Temporal lobe (tissue), 4 donors: ENCODE measurements at places on chromosomes 11 and 22. TPM values are rescaled to one million over a fixed set of nuclear protein-coding genes. Genes with fewer than 3 reads are reported as not detected.

TYR gene
- total RNA-seq, result not detected

ELFN2 gene
- total RNA-seq, result 21.6 TPM

LRRC75B gene
- total RNA-seq, result 8.1 TPM

MMP7 gene
- 0.25 TPM for total RNA-seq

PLA2G3 gene
- under 0.01 TPM for total RNA-seq

GAB4 gene
- total RNA-seq, result not detected

SLC5A1 gene
- not detected for total RNA-seq

NXPE4 gene
- not detected for total RNA-seq

OR51I1 gene
- not detected for total RNA-seq

HDHD5 gene
- 24.1 TPM for total RNA-seq

OR2D2 gene
- total RNA-seq, result 0.25 TPM

ELF5 gene
- 0.25 TPM for total RNA-seq

MGAT3 gene
- 25.6 TPM for total RNA-seq

HMOX1 gene
- total RNA-seq, result 1.7 TPM

DRD2 gene
- 0.25 TPM for total RNA-seq

SAA1 gene
- total RNA-seq, result not detected

ZNRF3 gene
- 7.6 TPM for total RNA-seq

ATM gene
- 102 TPM for total RNA-seq

FAM111B gene
- total RNA-seq, result 1.7 TPM
